Stimulated activated CD8-positive, alpha-beta memory T cell treated with anti-CD3 and anti-CD28 coated beads, Interleukin-7, amount 100 ng/mL, for 1 hour (primary cell): ENCODE measurements at places on chromosomes 5 and 9.

DNA sequence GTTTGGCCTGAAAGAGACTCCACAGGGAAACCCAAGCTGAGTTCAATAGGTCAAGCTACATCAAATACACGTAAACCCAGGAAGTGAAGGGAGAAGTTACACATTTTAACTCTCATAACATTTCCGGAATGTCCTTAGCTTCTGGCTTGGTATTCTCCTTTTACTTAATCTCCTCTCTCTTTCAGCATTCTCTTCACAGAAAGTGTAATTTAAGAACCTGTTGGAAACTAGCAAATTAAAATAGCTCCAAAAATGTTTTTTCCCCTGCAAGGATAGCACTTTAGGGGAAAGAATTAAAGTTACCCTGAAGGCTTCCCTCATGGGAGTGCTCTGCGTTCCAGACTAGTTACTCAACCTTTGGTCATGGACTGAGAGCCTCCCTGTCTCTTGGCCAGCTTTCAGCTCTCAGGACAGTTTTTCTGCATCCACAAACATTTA, 292.7 kb upstream of the TARS1 start:
- DNase-seq, result no peak

- DNase-seq, result no peak
Observed at GRCh38 chr5:138962614-138963370, 87.7 kb upstream of the LRRTM2 start.

DNA sequence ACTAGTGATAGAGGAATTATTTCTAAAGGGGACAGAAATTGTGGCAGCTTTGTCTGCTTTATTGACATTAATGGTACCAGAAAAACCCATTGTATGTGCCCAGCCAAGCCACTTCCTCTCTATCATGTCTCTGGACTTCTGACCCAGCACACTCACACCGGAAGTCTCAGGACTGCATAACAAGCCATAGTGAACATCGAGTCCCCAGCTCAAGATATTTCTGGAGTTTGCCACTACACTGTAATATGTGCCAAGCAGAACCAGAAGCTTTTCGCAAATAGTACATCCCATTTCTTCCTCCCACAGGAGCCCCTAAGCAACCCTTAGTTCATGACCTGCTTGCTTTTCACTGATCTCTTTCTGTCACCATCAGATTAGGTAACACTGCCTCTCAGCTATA, 187.4 kb upstream of the GHR start:
- DNase-seq, result no peak

GRCh38 chr5:53126521-53126920, 17.0 kb upstream of the MOCS2 start:
- DNase-seq, result no peak

DNA sequence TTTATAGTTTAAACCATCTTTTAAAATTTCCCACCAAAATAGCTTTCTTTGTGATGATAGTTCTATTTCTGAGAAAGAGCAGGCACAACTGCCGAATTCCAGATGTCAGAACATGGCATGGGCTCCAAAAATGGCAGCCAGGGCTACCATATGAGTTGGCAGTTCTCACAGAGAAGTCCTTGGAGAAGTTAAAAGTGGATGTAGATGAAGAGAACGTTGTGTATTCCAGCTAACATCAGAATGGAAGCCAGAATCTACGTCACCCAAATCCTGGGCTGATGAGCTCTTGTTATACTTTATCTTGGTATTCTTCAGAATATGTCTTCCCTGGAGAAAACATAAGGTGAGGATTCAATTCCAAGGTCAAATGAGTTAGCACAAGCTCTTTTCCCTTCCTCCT, 66.9 kb upstream of the BASP1 start:
- no peak for DNase-seq
